Cortex of kidney (tissue), 1 donor: ENCODE measurements at places on chromosomes 3 and 15.

DNA sequence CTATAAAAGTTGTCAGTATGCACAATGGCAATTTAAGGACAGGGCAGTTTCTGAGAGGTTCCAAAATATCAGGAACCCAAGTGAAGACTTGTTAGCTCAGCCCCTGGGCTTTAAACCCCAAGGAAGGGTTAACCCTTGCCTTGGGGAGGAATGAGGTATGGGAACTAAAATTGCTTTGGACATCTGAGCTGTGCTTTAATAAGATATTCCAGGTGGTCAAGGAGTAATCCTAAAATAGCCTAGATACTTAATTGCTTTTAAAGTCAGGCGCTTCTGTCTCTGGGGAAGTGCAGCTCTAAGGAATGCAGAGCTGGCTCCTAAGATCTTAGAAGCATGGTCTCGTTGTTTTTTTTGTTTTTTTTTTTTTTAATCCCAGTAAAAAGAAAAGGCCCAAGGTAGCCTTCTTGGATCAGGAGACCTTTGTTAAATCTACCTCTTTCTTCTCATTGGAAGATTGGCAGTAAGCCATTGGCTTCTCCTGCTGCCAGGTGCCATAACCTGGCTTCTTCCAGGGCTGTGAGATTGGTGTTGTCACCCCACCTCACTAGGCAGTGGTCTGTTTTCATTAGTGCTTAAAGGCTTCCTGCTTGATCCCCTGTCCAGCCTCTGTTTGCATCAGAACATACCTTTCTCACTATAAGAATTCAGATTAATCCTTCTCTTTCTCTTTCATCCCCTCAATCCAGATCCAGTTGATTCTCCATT is 24.5 kb downstream of the ARID3B start:
- DNase-seq = no peak

GRCh38 chr3:157116017-157116416 is 43.9 kb downstream of the CCNL1 start:
- DNase-seq = no peak

- DNase-seq = no peak
Measured at GRCh38 chr3:46660003-46660402, 33.5 kb downstream of the ALS2CL start.

GRCh38 chr3:105722943-105723556 is 145.8 kb downstream of the CBLB start:
- DNase-seq = no peak

DNA sequence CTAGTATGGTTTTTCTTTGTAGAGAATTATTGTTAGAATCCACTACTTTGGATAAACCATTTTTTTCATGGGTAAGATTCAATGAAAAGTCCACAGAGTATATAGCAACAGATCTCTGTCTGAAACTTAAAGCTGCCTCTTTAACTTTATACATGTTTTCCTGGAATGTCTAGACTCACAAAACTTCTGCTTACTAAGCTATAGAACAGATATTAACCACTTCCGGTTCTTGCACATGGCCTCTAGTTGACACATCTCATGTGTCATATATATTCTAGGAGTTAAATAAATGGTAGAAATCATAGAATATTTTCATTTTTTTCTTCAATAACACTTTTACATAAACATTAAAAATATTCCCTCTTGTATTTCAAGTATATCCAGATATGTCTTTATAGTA is 1693.9 kb downstream of the SI start:
- DNase-seq = no peak

DNA sequence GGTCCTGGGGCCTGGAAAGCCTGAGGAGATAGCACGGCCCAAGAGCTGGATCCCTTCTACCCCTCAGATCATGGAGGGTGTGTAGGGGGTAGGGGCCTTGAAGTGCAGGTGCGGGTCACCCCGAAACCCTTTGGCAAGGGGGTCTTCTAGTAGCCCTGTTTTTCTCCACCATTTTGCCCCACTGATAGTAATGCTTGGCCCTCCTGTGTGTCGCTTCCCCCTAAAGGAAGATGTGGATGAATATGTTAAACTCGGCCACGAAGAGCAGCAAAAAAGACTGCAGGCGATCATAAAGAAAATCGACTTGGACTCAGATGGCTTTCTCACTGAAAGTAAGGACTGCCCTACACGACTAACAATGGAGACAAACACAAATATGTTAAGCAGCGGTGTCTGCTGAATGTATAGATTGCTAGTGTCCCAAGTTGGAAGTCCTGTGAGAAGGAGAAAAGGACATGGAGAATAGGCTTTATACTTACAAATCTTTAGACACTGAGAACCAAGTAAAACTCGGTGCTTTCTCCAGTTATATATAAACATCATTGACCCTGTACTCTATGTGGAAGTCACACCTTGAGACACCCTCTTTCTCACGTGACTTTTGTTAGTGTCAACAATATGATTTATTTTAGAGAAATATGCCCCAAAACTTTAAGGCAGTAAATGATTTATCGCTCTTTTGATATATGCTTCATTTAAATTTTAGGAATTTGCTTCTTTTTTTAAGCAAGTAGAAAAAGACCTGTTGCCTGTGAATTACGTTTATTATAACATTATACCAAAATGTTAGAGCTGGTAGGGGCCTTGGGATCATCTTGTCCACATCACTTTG is 802 bp downstream of the RCN2 start:
- DNase-seq = no peak

- DNase-seq = no peak
Measured at GRCh38 chr3:197149-197827, 725 bp downstream of the CHL1 start.

GRCh38 chr15:66673410-66674322 is 28.4 kb upstream of the SMAD6 start:
- no peak for DNase-seq

GRCh38 chr15:49187549-49188245 is 17.6 kb downstream of the GALK2 start:
- DNase-seq = no peak

- no peak for DNase-seq
Measured at GRCh38 chr3:177444696-177445095, 247.4 kb upstream of the TBL1XR1 start.

DNA sequence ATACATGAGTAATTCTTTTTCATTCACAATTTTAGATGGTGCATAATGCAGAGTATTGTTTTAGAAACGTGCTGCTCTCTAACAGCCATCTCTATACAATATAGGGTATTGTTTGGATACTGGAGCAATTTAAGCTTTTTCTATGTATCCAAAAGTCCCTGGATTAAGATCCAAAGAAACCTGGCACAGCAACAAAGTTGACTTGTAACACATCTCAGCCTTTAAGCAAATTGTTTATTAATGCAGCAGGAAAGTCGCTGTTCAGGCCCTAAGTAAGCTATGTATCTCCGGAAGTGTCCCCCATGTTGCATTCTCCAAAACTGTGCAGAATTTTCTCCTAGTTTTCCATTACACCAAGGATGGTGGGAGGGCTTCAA is 7.3 kb downstream of the VGLL4 start:
- no peak for DNase-seq

- no peak for DNase-seq
Measured at GRCh38 chr3:171013822-171014748, 12.4 kb downstream of the SLC2A2 start.

DNA sequence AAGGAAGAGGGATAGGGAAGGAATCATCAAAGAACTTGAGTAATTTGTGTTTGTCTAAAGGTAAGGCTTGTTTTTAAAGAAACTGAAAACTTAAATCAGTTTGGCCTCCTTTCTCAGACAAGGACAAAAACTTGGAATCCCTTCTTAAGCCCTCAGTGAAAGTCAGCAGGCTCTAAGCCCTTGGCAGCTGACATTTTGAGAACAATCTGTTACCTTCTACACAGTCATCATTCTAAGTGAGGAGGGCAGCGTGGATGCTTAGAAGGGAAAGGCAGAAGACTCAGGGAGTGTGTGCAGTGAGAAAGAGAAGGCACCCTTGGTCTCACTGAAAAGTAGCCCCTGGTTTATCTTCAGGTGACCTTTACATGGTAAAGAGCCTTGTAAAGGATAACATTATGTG is 10.8 kb downstream of the HSPBAP1 start:
- no peak for DNase-seq

DNA sequence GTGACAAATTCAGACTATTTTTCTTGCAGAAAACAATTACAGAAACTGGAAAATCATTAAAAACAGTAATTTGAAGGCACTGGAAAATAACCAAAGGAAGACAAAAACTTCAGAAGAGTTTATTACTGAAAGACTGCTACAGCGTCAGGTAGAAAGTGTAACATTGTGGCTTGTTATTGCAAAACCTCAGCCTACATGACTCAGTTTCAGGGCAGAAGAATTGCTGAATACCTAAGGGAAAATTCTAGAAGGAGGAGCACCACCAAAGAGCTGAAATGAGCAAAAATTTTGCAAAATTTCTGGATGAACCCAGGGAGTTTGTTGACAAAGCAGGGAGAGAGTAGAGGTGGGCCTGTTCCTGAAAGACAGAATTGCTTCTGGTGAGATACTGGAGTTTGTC is 219.6 kb downstream of the C3orf38 start:
- no peak for DNase-seq

DNA sequence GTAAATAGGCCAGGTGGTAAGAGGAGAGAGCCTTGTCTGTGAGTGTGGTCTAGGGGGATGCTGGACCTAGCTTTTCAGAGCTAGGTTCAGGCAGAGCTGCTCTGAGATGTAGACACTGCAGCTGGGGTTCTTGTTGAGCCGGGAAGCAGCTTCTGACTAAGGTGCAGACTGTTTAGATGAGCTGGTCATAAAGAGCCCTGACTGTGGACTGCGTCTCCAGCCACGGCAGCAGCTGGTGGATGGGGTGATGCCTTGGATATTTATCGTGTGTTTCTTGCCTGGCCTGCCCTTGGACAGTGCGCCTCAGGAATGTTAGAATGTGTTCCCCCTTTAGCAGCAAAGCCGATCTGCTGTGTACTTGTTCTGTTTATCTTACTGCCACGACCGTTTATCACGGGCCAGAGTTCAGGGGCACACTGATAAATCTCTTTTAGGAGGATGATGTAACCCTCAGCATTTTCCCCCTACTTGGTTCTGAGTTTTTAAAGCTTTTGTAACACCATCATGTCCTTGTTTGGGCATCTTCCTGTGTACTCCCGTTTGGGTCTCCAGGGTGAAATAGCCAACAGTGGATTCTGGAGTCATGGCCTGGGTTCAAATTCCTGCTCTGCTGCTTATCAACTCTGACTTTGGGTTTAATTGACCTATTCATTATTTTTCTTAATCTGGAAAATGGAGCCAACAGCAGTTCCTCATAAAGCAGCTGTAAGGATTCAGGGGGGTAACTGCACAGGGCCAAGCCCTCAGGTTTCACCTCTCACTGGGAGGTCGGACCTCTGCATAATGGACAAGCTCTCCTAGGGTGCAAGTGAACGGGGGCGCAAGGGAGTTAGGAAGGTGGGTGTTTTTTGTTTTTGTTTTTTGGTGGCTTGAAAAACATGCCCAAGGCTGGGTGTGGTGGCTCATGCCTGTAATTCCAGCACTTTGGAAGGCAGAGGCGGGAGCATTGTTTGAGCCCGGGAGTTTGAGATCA is 51.4 kb downstream of the FLNB start:
- no peak for DNase-seq

GRCh38 chr15:67601073-67601472 is 58.6 kb downstream of the MAP2K5 start:
- DNase-seq = no peak
